DMS 273 treated with DMSO at 0.1 percent for 48 hours (cell line): ENCODE measurements at places on chromosomes 6 and 20.
A peak's percentile ranks its signal among the peaks of the same experiment; 100 is the strongest.

- DNase-seq: no peak
Observed at GRCh38 chr6:10612161-10612560, 82.3 kb downstream of the C6orf52 start.

- peak; percentile 63 for DNase-seq
Observed at GRCh38 chr20:20212675-20213096, 155.2 kb upstream of the INSM1 start.

DNA sequence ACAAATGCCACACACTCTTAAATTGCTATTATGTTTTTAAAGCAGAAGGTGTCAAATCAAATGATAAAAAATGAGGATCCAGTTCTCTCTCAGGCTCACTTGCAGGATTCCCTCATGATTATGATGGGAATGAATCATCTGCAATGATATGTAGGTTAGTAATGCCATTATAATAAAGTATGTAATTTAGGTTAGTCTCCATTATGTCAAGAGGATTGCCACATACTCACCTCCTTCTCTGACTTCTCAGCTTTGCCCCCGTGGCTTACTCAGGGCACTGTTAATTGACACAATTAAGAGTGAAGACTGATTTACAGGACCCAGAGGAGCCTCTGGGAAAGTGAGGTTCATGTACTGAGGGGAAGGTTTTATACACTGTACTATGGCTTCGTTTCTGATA lies 591.7 kb upstream of the NRSN1 start:
- no peak for DNase-seq

DNA sequence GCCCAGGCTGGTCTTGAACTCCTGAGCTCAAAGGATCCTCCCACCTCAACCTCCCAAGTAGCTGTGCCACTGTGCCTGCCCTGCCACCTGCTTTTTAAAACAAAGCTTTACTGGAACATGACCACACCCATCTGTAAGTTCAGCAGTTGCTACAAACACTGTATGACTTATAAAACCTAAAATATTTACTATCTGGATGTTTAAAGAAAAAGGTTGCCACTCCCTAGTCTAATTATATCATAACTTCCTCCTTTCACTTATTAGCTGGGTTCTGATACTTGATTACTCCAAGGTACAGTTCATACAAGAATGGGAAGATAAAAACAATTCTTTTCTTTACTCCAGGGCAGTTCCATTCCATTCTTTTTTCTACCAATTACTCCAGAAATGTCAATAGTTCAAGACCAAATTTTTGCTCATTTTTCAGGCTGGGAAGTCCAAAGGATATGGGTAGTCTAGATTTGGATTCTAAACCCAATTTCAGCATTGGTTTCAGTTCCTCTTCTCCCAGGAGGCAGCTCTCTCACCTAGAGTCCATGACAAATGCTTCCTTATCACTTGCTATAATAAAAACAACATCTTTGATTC lies 63.1 kb downstream of the SEC63 start:
- DNase-seq: no peak

- no peak for DNase-seq
Observed at GRCh38 chr20:46377518-46377917, 28.9 kb downstream of the ELMO2 start.

GRCh38 chr6:99236010-99236409 lies 113.5 kb downstream of the FAXC start:
- no peak for DNase-seq

GRCh38 chr6:5670811-5671561 lies 335.7 kb downstream of the NRN1 start:
- no peak for DNase-seq

GRCh38 chr6:139448998-139449610 lies 74.7 kb upstream of the CITED2 start:
- no peak for DNase-seq

- peak; percentile 78 for DNase-seq
Observed at GRCh38 chr6:41578217-41579087, 32.3 kb downstream of the FOXP4 start.

DNA sequence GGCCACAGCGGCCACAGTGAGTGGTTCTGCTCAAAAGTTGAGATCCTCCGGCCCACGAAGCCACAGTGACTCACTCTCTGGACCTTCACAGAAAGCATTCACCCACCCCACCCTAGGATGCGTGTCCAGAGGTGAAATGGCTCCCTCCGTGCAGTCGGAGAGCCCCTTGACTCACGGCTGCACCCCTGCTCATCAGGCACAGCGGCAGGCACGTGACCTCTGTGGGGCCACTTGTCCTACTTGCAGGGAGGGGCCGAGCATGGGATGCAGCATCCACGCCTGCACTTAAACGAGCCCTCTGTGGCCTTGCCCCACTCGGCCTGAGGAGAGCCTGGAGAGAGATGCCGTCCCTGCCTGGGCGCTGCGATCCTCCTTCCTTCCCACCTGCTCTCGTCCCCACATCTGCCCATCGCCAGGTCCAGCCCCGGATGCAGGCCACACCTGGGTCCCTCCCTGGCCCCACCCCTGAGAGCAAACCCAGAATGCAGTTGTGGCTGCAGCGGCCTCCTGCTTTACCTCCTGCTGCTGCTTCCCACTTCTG lies 28.7 kb downstream of the NTSR1 start:
- DNase-seq: no peak

GRCh38 chr6:110255211-110255750 lies 75.1 kb downstream of the CDC40 start:
- no peak for DNase-seq

DNA sequence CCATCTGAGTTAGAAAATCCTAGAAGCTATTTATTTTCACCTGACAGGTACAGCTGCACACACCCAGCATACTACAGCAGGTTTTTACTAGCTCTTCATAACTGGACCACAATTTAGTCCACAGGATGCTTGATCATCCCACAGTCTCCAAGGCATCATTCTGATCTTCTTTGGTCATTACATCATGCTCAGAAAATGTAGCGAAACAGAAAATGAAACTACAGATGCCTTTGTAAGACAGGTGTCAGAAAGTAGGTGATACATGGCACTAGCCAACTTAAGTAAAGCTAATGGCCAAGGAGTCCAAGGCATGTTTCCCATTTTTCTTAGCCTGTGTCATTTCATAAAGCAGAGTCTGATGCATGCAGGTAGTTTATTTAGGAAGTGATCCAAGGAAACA lies 102.3 kb downstream of the HTR1B start:
- DNase-seq: no peak

- peak; percentile 34 for DNase-seq
Observed at GRCh38 chr6:135851442-135852271, at the start of gene PDE7B. TSS of gene PDE7B (plus strand) at chr6:135851701.

DNA sequence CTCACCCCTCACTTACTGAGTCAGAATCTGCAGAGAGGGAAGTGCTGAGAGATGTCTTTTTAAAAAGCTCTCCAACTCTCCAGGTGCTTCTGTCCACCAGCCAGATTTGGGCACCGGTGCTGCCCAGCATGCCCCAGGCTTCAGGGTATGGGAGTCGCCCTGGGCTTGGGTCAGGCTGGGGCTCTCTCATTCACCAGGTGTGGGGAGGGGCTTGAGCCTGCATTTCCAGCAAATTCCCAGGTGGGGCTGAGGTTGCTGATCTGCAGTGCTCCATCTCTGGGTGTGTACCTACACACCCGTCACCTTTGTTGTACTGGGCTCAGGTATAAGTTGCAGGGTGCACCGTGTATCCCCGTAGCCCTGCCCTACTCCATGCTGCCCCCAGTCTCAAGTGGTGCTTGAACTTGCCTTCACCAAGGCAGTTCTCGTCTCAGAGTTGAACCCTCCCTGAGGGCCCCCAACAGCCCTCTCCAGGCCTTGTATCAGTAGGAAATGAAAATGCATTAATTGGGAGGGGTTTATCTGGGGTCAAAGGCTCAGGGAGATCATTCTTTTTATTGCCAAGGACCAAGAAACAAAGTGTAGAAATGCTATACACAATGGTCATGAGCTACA lies 23.5 kb downstream of the PPP1R3G start:
- no peak for DNase-seq

DNA sequence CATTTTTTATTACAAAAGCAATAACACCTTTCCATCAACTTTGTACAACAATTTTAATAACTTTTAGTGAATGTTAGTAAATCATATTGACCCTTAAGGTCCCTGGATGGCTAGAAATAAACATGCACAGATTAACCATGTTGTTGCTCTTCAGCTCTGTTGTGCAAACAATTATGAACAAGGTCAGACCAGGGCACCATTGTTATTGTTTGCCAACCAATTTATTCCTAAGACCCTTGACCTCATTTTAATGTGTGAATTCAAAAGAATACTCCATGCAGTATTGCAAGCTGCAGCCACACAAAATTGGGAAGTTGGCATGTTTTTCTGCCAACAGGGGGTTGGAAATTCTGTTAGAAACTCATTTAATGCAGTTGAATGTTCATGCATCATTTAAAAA lies 426.6 kb upstream of the MAP3K7 start:
- no peak for DNase-seq

DNA sequence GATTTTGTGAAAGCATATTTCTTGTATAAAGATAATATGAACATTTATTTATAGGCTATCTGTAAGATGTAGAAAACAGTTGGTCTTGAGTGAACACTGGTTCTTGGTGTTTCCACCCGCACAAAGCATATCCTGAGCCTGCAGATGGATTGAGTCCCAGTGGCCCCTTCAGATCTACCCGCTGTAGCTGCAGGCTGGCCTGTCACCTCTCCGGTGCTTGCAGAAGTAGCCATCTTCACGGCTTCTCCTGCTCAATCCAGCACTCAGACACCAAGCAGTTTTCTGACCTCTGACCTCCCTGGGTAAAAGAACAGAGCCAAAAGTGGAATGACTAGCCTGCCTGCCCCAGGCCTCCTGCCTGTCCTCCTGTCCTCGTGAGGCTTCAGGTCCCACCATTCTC lies 22.7 kb downstream of the LYRM2 start:
- no peak for DNase-seq

DNA sequence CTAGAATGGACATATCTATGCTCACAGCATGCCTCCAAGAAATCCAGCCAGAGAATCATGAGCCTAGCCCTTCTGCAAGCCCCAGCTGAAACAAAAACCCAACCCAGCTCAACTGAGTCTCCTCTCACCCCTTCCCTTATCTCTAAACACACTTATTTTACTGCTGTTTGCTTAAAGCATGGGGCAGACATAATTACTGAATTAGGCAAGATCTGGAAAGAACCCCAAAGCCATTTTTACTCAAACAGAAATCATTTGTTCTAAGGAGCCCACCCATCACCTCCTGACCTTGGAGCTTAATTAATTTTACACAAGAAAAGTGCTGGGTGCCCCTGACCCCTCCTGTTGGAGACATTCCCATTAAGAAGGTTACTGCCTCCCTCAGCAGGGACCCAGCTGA lies 291.6 kb downstream of the MAFB start:
- DNase-seq: no peak

GRCh38 chr6:159582736-159583135 lies 110.3 kb downstream of the SOD2 start:
- no peak for DNase-seq

DNA sequence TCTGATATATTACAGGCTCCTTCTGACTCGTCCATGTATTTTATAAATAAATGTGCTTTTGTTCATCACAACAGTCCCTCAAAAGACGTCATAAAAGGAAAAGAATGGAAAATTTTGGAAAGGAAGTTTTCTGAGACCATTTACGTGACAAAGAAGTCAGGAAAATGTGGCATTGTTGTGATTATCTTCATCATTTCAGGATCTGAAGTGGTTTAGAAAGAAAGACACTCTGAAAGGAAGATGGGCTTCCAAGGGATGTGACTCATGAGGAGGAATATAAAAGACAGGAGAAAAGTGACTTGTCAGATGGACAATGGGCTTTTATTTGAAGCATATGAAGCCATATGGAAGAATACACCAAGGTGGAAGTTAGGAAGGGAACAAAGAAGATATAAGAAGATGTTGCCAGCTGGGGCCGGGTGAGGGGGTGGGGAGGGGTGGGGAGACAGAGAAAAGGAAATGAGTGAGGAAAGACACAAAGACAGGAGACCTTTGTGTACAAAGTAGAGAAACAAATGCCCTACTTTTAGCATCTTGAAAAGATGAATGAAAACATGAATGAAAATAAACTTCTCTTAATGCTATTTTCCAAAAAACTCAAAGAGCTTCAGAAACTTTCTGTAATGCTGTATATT lies 190.3 kb upstream of the PREP start:
- DNase-seq: no peak

DNA sequence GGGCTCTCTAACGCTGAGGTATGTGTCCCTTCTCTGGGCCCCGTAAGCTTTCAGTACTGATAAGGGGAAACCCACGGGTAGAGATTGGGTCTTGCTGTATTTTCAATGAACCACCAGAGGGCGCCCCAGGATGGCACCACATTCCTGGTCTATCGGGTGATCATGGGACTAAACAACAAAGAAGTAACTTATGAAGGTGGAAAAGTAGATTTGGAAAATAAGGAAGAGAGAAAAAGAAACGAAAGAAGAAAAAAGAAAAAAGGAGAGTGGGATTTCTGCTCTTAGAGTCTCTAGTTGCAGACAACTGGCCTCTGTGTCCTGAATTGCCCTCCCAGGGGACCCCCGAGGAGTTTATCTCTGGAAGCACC lies 93.8 kb downstream of the GMPR start:
- peak; percentile 68 for DNase-seq

DNA sequence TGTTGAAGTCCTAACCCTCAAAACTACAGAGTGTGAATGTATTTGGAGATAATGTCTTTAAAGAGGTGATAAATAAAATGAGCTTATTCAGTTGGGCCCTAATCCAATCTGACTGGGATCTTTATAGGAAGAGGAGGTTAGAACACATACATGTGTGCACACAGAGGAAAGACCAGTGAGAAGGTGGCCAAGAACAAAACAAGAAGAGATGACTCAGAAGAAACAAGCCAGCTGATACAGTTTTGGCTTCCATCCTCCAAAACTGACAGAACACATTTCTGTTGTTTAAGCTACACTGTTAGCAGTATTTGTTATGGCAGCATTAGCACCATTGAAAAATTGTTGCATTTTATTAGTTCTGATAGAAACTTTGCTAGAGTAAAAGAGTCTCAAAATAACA lies 609.3 kb upstream of the IMPG1 start:
- no peak for DNase-seq

DNA sequence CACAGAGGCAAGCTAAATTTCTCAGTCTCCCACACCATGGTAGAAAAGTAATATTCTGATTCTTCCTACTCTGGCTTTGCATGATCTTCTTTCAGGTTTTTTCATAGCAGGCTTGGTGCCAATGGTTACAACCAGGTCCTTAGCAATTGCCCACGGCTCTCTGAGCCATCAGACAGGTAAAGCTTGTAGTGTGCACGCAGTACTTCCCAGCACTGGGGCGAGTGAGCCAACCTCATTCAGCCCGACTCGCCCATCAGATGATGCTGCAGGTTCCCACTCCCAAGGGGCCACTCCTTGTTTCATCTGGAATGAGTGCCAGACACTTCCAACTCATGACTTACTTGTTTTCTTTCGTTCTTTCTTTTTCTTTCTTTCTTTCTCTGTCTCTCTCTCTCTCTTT lies 78.3 kb downstream of the PERP start:
- no peak for DNase-seq
